ENCODE measurements at places on chromosomes 16 and 17.
A peak's percentile ranks its signal among the peaks of the same experiment; 100 is the strongest.

- DNase-seq: peak; percentile 73
These were observed 469 bp downstream of the AMZ2 start for GRCh38 chr17:68248199-68248825.

- no peak for DNase-seq
These were observed 50.5 kb downstream of the COPRS start for GRCh38 chr17:31808521-31809050.

- DNase-seq: no peak
These were observed 22.8 kb downstream of the OMG start for GRCh38 chr17:31274252-31274651.

DNA sequence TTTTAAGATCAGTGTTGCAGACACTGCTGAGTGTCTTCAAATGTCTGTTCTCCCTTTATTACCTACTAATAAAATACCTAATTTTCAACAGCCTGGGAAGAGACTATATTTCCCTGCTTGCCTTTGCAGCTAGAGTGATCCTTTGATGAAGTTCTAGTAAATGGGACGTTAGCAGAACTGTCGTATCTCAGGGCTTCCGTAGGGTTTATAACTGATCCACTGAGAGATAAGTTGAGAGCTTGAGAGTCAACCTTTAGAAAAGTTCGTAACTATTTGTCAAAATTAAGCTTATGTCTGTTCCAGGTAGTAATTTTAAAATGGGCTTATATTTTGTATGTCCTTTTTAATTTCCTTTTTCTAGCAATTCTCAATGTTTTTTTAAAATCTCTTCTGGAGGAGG is 527.0 kb downstream of the MAF start:
- no peak for DNase-seq

All from NCI-H774 (cell line).